Mucosa of descending colon (tissue), 3 donors: ENCODE measurements at places on chromosomes 7 and 10. TPM values are rescaled to one million over a fixed set of nuclear protein-coding genes. Genes with fewer than 3 reads are reported as not detected.
A peak's percentile ranks its signal among the peaks of the same experiment; 100 is the strongest.

The HOXA4 gene
- total RNA-seq: 9.5 TPM

The BCCIP gene
- total RNA-seq: 41.1 TPM

The GIMAP6 gene
- 13.2 TPM for total RNA-seq

The BAMBI gene
- total RNA-seq: 4.2 TPM

The CNPY1 gene
- total RNA-seq: not detected

The CYP3A5 gene
- 179 TPM for total RNA-seq

The TSPAN13 gene
- 38.9 TPM for total RNA-seq

The CYTH3 gene
- 11.9 TPM for total RNA-seq

The ST8SIA6 gene
- total RNA-seq: 1.6 TPM

The TUBAL3 gene
- 64.0 TPM for total RNA-seq

The ACTA2 gene
- 920 TPM for total RNA-seq

The MPP7 gene
- 32.7 TPM for total RNA-seq

The SUMF2 gene
- total RNA-seq: 122 TPM

The ARMC3 gene
- not detected for total RNA-seq

- peak; percentile 36 for DNase-seq
Observed at GRCh38 chr7:36967387-36967786, 243.1 kb upstream of the AOAH start.

DNA sequence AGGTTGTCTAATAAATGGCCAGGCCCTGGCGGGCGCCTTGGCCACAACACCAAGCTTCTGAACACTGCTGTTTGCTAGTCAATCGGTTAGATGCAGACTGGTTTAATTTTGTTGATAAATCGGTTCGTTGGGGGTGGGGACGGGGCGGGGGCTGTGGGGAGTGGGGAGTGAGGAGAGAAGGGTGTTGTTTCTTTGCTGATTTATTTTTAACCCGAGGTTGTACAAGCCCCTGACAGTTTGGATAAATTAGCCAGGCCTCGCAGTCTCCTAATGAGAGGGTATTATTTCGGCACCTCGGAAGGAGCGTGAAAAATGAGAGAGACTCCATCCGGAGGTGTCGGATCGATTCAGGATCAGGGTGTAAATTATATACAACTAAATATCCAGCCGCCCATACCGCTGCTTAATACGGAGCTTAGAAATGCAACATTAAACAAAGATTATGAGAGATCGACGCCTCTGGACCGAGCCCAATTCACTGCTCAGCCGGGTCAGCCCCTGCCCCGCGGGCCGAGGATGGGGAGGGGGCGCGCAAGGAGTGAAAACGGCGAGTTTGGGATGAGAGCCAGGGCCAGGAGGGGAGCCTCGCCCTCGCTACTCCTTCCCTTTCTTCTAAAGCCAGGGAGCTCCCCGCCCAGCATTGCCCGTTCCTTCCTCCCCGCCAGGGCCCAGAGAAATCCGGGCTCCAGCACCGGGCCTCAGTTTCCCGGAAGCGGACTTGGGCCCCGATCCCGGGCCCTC lies 8.0 kb downstream of the UNCX start:
- no peak for DNase-seq

DNA sequence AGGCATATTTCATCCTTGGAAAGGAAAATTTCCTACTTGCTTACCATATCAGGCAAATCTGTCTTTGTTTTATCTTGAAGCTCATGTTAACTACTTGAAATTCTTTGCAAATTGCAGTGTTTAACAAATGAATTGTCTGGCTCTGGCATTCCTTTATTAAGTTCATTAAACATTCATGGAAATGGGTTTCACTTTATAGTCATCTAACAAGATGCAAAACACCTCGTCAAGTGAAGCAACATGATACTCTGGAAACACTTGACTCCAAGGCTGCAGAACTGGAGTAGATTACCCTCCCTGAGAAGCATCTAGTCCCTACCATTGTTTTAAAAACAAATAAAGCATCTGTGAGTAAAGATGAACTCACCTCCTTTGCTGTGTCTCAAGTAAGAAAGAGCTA lies 1086.9 kb downstream of the NRG3 start:
- DNase-seq: no peak

DNA sequence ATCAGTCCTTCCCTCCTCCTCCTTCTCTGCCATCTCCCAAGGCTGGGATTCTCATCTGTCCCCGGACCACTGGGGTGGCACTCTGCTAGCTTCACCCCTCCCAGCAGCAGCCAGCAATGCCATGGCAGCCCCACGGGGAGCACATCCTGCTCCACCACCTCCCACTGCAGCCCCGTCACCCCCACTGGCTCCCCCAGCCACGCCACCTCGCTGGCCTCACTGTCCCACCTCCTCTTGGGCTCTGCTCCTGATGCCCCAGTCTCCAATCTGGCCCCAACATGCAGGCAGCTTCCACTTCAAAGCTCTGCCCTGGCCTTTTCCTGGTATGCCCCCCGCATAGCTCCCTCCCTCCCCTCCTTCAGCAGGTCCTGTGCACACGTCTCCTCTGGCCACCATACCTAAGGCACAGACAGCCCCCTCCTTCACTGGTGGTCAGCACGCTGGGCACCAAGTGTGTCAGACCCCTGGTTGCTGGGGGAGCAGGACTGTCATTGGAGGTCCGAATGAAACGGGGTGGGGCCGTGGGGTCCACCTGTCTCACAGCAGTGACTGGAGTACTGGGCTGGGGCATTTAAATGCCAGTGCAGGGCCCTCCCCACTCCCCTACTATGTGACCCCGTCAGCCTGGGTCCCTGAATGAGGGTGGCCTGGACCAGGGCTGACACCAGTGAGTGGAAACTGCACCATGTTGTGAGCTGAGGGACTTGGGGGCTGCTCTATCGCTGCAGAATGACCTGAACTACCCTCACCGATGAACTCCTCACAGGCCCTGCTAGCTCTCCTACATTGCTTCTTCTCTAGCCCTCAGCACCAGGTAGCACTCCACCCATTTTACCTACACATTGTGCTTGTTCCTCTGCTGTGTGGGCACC lies 38.7 kb downstream of the RASGEF1A start:
- DNase-seq: peak; percentile 45

DNA sequence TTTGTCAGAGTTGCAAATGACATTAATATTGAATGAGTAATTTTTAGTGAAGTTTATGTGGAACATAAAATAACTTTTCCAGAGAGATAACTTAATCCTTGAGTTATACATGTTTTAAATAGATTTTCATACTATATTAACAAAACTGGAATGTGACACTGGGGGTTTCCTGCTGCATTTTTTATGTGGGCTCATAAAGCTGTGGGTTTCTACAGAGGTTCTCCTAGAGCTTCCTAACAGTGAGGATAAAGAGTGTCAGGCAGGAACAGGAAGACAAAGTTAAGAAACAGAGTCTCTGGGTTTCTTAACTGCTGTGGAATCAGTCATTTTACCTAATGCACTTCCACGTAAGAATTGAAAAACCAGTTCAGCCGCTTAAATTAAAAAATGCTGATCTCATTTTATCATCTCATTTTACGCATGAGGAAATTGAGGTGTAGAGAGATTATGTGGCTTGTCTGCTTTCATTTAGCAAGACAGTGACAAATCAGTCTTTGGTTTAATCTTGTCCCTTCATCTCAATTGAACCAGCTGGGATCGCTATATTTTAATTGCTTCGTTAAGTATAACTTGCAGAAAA lies 5.0 kb downstream of the CD36 start:
- DNase-seq: no peak

DNA sequence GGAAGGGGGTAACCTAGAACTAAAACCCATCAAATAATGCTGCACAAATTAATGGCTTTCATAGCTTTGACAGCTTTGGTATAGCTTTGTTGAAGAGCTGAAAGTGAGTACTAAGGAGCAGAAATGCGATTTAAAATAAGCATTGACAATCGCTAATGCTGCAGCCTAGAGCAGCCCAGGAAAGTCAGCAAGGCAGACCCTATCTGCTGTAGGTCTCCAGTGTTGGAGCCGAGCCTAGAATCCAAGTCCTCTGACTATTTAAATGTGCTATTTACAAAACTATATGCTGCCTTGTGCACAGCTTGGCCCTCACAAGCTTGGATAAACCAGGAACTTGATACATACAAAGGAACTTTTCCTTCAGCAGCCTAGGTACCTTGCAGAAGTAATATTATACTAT lies 64.9 kb upstream of the ASAH2 start:
- DNase-seq: no peak

- DNase-seq: no peak
Observed at GRCh38 chr10:14578060-14578952, 196.4 kb downstream of the FAM107B start.

DNA sequence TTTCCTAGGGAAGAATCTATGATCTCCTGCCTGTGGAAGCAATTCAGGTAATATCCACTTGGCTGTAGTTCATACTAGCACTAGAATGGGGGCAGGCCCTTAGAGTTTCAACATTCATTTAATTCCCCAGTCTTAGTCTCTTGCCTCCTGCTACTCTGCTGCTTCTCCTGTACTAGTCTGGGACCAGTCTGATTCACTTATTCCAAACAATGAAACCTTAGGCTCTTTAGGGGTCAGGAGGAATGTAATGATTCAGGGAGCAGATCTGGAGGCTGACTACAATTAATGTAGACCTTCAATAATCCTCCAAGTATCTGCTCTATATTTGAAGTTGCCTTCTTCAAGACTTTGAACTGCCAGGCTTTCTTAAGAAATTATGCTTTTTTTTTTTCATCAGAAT lies 101.8 kb downstream of the GNAT3 start:
- DNase-seq: no peak

DNA sequence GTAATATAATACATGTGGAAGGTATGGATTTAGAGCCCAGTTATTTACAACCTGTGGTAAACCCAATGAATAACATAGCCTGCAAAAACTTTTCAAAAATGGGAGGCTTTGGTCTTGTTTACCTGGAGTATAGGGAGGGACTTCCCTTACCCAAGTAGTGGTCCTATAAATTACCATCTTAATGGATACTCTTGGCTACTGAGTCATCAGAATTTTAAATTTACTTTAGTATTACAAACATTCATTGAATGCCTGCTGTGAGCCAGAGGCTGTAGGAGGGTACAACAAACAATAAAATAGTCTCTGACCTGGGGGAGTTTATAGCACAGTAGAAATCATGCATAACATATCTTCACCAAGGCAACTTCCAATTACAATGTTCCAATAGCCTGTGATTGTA lies 365.1 kb downstream of the BBS9 start:
- no peak for DNase-seq

DNA sequence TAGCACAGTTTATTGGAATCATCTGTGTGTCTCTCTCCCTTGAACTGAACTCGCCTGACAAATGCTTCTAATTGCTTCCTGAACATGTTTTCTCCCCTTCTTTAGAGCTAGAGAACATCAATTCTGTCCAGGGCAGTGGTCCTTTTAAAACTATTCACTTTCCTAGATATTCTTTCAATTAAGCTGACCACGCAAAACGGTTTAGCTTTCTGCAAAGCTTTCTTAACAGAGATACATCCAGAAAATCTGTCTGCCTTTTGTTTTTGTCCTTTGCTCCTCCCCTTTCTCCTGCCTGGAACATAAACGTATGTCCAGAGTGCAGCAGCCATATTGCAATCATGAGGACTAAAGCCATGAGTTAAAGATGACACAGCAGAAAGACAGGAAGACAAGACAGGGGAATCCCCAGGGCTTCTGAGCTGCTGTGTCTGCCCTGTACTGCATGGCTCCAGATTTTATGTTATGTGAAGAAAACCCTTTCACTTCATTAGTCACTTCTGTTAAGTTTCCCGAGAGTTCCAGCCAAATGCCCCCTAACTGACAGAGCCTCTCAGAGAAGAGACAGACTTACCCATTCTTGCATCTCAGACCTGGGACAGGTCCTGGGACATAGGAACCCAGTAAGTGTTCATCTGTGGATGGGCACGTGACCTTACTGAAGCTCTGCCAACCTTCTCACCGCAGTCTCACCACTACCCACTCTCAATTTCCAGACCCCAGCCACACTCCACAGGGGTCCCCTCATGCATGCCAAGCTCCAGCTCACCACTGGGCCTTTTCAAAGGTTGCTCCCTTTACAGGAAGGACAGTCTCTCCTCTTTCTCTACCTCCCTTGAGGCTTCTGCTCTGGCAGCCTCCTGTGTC lies 35.0 kb upstream of the CPXM2 start:
- no peak for DNase-seq

DNA sequence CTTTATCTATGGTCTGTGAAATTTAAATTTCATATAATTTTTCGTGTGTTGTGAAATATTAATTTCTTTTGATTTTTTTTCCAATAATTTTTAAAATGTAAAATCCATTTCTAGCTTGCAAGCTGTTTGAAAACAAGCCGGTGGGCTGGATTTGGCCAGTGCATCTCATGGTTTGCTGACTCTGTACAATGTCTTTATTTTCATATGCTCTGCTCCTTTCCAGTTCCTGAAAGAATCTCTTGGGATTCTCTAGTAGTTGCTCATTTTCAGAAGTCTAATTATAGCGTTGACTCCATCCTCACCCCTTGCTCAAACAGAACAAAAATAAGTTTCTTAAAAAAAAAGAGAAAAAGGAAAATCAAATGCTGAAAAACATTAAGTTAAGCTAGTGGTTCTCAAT lies 21.4 kb downstream of the UBN2 start:
- no peak for DNase-seq

- DNase-seq: peak; percentile 10
Observed at GRCh38 chr10:80413271-80413996, 5.1 kb downstream of the PRXL2A start.

DNA sequence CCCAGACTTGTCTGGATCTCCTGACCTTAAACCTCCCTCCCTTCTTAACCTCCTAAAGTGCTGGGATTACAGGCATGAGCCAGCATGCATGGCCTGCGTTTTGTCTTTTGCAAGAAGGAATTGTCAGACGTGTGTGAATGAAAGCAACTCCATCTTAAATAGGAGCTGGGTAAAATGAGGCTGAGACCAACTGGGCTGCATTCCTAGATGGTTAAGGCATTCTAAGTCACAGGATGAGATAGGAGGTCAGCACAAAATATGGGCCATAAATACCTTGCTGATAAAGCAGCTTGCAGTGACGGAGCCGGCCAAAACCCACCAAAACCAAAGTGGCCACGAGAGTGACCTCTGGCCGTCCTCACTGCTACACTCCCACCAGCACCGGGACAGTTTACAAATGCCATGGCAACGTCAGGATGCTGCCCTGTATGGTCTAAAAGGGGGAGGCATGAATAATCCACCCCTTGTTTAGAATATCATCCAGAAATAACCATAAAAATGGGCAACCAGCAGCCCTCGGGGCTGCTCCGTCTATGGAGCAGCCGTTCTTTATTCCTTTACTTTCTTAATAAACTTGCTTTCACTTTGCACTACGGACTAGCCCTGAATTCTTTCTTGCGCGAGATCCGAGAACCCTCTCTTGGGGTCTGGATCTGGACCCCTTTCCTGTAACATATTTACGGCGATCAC lies 41.2 kb upstream of the SDK1 start:
- DNase-seq: no peak

DNA sequence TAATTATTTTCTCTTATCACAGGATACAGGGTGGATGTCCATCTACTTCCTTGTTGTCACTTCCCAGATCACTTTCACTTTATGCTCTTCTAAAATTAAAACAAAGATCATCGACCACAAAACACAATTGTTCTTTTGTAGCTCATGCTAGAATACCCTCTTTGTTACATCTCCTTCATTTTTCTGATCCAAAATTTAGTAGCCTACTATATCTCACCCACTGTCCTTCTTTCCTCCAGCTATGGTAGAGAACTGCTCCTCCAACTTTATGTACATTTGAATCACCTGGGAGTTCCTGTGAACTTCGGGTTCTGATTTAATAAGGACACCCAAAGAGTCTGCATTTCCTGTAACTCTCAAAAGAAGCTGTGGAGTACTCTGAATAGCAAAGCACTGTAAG lies 1.2 kb upstream of the AHR start:
- DNase-seq: no peak

GRCh38 chr7:43118313-43118712 lies 5.9 kb downstream of the HECW1 start:
- DNase-seq: no peak

GRCh38 chr10:55929291-55929690 lies 431.8 kb downstream of the ZWINT start:
- no peak for DNase-seq
